ENCODE measurements at places on chromosomes 2 and 18. TPM values are rescaled to one million over a fixed set of nuclear protein-coding genes. Genes with fewer than 3 reads are reported as not detected.

GRCh38 chr18:44840058-44840790, 159.5 kb downstream of the SETBP1 start:
- peak; percentile 50 for DNase-seq

DNA sequence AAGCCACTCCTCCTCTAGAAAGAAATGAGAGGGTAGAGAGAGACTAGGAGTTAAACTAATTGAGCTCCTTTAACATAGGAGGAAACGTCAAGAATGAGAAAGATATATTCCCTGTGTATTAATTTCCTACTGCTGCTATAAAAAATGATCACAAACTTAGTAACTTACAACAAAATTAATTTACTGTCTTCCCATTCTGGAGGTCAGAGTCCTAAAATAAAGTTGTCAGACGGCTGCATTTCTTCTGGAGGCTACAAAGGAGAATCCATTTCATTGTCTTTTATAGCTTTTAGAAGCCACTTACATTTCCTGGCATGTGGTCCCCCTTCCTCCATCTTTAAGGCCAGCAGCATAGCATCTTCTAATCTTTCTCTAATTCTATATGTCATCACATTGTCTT, 26.9 kb downstream of the ICA1L start:
- DNase-seq: no peak

- no peak for DNase-seq
Observed at GRCh38 chr2:219056896-219057708, 3.6 kb downstream of the IHH start.

DNA sequence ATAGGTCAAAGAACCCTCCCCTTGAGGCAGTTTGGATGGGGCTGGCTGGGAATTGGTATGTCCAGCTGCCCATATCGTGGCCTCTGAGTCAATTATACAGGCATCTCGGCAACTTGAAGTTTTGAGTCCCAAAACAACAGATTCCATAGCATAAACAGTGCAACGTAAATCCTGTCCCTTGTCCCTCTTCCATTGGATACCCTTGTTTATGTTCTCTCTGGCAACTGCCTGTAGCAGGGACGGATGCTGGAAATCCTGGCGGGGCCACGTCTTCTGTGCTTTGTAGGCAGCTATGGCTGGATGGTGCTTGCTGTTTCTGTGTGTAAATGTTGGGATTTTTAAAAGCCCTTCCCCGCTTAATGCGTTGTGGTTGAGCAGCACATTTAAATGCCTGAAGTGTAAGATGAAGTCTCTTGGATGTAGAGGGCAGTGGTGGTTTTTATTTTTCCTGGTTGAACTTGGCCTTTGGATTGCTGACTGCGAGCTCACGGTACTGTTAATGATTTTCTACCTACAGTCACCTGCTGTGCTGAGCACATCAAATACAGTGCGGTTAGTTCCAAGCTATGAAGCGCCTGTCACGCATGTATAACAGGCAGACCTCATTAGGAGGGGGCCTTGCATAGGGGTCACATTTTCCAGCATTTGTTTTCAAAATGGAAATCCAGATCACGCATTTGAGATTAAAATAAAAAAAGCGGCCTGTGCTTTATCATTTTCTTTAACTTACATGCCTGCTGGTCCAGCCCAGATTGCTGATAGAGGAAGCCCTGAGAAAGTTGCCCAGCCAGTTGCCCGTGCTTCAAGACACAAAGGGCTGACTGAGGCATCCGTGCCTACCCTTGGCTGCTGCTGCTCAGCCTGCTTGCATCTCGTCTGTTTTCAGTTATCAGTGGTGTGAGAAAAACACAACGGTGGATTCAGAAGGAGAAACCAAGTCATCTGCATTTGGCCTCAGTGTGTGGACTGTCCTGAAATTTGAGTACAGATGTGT, 84.7 kb downstream of the NEDD4L start:
- no peak for DNase-seq

DNA sequence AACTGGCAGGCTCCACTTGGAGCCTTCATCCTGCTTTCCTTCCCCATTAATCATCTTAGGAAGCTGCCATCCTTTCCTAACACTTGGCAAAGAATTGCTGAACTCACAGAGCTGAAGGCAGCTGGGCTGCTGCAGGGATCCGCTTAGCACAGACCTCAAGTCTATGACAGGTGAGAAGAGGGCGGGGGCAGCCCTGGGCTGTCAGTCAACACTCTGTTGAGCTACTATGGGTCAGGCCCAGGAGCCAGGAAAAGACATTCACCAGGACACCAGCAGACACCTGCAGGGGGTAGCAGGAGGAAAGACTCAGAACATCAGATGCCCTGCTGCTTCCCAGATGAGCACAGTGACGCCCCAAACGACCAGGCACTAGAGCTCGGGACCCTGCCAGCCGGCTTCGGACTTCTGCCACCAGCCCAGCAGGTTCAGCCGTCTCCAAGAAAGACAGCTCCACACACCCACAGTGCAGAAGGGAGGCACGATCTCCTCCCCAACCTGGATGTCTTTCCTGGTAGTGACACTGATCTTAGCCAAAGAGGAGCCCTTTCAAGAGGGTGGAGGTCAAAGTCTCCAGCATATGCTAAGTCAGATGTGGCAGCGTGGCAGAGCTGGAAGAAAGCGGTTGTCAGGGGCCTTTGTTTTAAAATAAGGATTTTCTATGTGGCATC, 55.2 kb downstream of the SNORC start:
- DNase-seq: peak; percentile 54

- no peak for DNase-seq
Observed at GRCh38 chr2:231456295-231457004, 7.8 kb downstream of the NCL start.

DNA sequence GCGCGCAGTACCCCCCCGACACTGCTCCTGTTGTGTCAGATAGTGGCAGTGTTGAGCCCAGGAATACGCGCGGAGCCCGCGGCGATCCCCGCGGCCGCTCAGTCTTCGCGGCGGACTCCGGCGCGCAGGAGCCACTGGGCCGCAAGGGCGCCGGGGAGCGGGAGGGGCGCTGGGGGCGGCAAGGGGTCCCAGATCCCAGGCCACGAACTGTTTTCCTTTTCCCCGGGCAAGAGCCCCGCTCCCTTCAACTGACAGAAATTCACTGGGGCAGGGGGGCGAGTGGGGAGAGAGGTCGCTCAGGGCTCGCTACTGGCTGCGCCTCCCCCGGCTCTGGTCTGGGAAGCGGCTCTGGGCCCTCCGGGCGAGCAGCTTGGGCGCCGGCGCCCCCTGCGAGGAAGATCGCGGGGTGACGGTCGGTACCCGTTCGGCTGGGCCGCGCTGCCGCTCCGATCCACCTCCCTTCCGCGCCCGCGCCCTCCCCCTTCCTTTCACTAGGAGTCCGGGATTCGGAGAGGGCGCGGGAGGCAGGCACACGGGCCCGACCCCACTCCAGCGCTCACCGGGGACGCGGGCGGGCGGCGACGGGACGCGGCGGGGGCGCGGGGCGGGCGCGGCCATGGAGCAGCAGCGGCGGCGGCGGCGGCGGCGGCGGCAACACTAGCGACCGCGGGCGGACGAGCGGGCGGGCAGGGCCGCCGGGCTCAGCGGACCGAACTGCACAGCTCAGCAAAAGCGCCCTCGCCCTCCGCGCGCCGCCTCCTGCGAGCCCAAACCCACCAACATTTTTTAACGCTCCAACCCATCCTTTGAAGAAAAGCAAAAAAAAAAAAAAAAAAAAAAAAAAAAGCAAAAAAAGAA, 1.4 kb upstream of the SETBP1 start:
- peak; percentile 90 for DNase-seq

NTSR2 gene
- not detected for total RNA-seq

TEKT4 gene
- total RNA-seq: not detected

TMEM247 gene
- total RNA-seq: not detected

RIT2 gene
- not detected for total RNA-seq

PIEZO2 gene
- 0.32 TPM for total RNA-seq

All from cardiac muscle cell (in vitro differentiated cells and primary cell).